ENCODE measurements at places on chromosomes 12 and 14. TPM values are rescaled to one million over a fixed set of nuclear protein-coding genes. Genes with fewer than 3 reads are reported as not detected.
A peak's percentile ranks its signal among the peaks of the same experiment; 100 is the strongest.

The KCNH3 gene
- 0.12 TPM for total RNA-seq

The PLCZ1 gene
- not detected for total RNA-seq

- no peak overlapping the region for H3K27ac ChIP-seq
- H3K36me3 ChIP-seq: no peaks in the 10 kb centered on the region
- no peaks in the 10 kb centered on the region for H3K27me3 ChIP-seq
Observed at GRCh38 chr12:86290615-86291014, 34.4 kb upstream of the MGAT4C start.

DNA sequence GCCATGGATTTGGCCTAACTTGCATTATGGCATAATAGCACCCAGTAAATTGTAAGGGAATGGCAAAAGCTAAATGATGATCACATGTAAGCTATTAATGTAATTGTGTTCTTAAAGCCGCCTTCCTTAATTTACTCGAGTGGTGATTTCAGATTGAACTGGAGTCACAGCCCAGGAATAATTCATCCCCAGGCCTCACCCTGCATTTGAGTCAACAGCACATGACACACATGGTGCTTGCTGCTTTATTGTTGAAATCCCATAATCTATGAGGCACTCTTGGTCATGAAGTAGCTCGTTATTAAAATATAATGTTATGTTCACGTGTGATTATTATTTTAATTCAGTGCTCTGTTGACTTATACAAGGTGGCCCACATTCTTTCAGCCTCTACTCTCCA, 547.5 kb downstream of the VRK1 start:
- no peak overlapping the region for H3K27ac ChIP-seq
- no peaks in the 10 kb centered on the region for H3K4me1 ChIP-seq
- no peak overlapping the region for H3K4me3 ChIP-seq
- no peak for DNase-seq

GRCh38 chr14:69214393-69214792, 23.1 kb downstream of the EXD2 start:
- H3K4me1 ChIP-seq: no peaks in the 10 kb centered on the region
- no peak overlapping the region for H3K27ac ChIP-seq
- peaks cover 6% of the 10 kb centered on the region for H3K36me3 ChIP-seq
- H3K4me3 ChIP-seq: no peak overlapping the region

DNA sequence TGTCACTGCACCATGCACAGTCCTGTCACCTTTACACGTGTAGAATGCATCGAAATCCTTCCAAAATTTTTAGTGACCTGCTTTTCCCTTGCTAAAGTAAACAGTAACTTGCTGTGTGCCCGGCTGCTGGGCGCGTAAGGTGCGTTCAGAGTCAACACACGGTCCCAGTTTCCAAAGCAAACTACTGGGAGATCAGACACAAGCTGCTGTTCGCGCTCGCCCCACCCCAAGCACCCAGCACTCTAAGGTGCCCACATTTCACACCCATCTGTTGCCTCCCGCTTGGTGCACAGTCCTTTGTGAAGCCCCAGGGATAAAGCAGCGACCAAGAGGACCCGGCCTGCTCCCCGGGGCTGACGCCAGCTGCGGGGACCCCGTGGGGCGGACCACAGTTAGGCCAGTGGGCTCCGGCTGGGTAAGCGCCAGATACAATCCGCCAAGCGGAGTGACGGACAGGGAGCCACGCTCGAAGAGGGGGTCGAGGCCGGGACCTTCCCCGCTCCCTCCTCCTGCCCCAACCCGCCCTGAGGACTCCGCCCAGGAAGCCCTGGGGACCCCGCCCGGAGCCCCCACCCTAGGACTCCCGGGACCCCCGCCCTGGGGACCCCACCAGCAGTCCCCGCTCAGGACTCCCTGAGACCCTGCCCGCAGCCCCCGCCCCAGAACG, 633 bp downstream of the STX2 start:
- peak; percentile 65 for DNase-seq
- peaks cover 19% of the 10 kb centered on the region for H3K27me3 ChIP-seq
- no peak overlapping the region for H3K27ac ChIP-seq

The CLEC9A gene
- not detected for total RNA-seq

Measured in GM23338 (cell line).